ENCODE measurements at places on chromosomes 5 and 9.

GRCh38 chr9:34712140-34712539 lies 2.2 kb upstream of the CCL21 start:
- H3K36me3 ChIP-seq, result no peaks in the 10 kb centered on the region
- H3K4me1 ChIP-seq, result no peaks in the 10 kb centered on the region
- DNase-seq, result no peak
- H3K27me3 ChIP-seq, result no peaks in the 10 kb centered on the region
- H3K4me3 ChIP-seq, result no peak overlapping the region

- H3K27me3 ChIP-seq, result no peaks in the 10 kb centered on the region
- H3K4me3 ChIP-seq, result no peak overlapping the region
- H3K27ac ChIP-seq, result no peak overlapping the region
- H3K4me1 ChIP-seq, result peaks cover 22% of the 10 kb centered on the region
- no peak for DNase-seq
Measured at GRCh38 chr9:16417749-16418148, 452.7 kb downstream of the BNC2 start.

- H3K36me3 ChIP-seq, result no peaks in the 10 kb centered on the region
- H3K27me3 ChIP-seq, result no peaks in the 10 kb centered on the region
- no peak for DNase-seq
- H3K4me3 ChIP-seq, result no peak overlapping the region
Measured at GRCh38 chr9:14936491-14936890, 26.3 kb upstream of the FREM1 start.

DNA sequence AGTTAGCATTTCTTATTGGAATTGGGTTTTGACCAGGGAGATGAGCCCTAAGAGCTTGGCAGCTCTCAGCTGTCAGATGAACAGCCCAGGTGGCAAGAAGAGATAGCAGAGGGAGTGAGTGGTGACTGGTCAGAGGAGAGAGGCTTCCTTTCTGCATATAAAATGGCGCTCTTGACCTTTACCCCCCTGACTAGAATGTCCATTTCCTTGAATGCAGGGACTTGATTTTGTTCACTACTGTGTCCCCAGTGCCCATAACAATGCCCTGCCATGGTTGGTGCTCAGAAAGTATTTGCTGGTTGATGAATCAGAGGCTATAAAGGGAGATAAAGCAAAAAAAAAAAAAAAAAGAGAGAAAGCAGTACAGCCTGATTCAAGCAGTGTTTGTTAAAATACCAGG lies 7.2 kb downstream of the CHMP5 start:
- no peaks in the 10 kb centered on the region for H3K27me3 ChIP-seq
- peaks cover 81% of the 10 kb centered on the region for H3K36me3 ChIP-seq
- DNase-seq, result no peak
- H3K4me1 ChIP-seq, result no peaks in the 10 kb centered on the region
- no peak overlapping the region for H3K27ac ChIP-seq
- H3K4me3 ChIP-seq, result no peak overlapping the region

GRCh38 chr9:127629468-127630081 lies 17.5 kb downstream of the STXBP1 start:
- H3K4me1 ChIP-seq, result no peaks in the 10 kb centered on the region
- H3K36me3 ChIP-seq, result no peaks in the 10 kb centered on the region
- no peak overlapping the region for H3K4me3 ChIP-seq
- no peak for DNase-seq
- no peak overlapping the region for H3K27ac ChIP-seq

GRCh38 chr5:20335978-20336377 lies 348.0 kb upstream of the CDH18 start:
- no peaks in the 10 kb centered on the region for H3K4me1 ChIP-seq
- no peaks in the 10 kb centered on the region for H3K36me3 ChIP-seq
- no peak overlapping the region for H3K27ac ChIP-seq
- DNase-seq, result no peak
- H3K27me3 ChIP-seq, result no peaks in the 10 kb centered on the region

DNA sequence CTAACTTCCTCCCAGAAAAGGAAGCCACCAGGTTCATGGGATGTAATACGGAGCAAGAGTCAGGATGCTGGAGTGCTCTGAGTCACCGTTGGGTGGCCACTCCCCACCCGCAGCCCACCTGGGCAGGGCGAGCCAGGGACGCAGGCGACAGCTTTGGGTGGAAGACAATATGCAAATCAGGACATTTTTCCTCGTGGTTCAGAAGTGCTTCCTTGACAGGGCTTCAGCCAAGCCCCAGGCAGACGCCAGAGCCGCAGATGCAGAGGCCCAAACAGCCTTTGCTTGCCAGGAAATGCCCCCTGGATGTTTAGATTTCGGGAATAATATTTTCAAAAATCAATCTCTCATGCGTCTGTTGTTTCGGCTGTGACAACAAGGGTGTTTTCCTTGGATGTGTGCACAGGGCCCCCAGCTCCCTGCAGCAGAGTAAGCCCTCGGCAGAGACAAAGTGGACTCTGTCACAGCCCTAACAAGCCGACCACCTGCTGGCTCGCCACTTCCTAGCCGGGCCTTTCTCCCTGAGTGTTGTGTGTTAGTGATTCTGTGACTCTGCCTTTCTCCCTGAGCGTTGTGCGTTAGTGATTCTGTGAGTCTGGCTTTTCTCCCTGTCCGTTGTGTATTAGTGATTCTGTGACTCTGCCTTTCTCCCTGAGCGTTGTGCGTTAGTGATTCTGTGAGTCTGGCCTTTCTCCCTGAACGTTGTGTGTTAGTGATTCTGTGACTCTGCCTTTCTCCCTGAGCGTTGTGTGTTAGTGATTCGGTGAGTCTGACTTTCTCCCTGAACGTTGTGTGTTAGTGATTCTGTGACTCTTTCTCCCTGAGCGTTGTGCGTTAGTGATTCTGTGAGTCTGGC lies 11.8 kb upstream of the SLC9A3 start:
- H3K36me3 ChIP-seq, result no peaks in the 10 kb centered on the region
- H3K27me3 ChIP-seq, result no peaks in the 10 kb centered on the region
- no peak overlapping the region for H3K4me3 ChIP-seq

DNA sequence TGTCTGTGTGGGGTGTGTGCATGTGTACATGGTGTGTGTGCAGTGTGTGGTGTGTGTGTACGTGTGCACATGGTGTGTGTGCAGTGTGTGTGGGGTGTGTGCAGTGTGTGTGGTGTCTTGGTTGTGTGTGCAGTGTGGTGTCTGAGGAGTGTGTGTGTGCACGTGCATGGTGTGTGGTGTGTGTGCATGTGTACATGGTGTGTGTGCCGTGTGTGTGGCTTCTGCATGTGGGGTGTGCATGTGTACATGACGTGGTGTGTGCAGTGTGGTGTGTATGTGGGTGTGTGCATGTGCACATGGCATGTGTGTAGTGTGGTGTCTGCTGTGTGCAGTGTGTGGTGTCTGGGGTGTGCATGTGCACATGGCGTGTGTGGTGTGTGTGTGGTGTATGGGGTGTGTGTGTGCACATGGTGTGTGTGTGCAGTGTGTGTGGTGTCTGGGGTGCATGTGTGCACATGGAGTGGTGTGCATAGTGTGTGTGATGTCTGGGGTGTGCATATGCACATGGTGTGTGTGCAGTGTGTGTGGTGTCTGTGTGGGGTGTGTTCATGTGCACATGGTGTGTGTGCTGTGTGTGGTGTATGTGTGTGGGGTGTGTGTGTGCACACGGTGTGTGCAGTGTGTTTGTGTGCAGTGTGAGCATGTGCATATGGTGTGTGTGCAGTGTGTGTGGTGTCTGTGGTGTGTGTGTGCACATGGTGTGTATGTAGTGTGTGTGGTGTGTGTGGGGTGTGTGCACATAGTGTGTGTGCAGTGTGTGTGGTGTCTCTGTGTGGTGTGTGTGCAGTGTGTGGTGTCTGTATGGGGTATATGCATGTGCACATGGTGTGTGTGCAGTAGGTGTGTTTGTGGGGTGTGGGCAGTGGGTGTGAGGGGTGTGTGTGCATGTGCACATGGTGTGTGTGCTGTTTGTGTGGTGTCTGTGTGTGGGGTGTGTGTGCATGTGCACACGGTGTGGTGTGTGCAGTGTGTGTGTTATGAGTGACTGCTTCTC lies 40.6 kb upstream of the ZNG1F start:
- H3K27me3 ChIP-seq, result no peaks in the 10 kb centered on the region
- no peaks in the 10 kb centered on the region for H3K36me3 ChIP-seq
- peak; percentile 69 for DNase-seq
- H3K4me1 ChIP-seq, result no peaks in the 10 kb centered on the region

GRCh38 chr9:109699019-109699418 lies 81.0 kb upstream of the PALM2AKAP2 start:
- no peak overlapping the region for H3K27ac ChIP-seq
- H3K4me1 ChIP-seq, result no peaks in the 10 kb centered on the region
- H3K27me3 ChIP-seq, result no peaks in the 10 kb centered on the region
- H3K36me3 ChIP-seq, result no peaks in the 10 kb centered on the region
- no peak overlapping the region for H3K4me3 ChIP-seq

GRCh38 chr9:113621309-113621791 lies 157.8 kb downstream of the RGS3 start:
- H3K4me3 ChIP-seq, result no peak overlapping the region
- no peaks in the 10 kb centered on the region for H3K27me3 ChIP-seq
- H3K4me1 ChIP-seq, result peaks cover 46% of the 10 kb centered on the region
- peak overlapping the region; percentile 83 for H3K27ac ChIP-seq
- peak; percentile 50 for DNase-seq
- H3K36me3 ChIP-seq, result no peaks in the 10 kb centered on the region

DNA sequence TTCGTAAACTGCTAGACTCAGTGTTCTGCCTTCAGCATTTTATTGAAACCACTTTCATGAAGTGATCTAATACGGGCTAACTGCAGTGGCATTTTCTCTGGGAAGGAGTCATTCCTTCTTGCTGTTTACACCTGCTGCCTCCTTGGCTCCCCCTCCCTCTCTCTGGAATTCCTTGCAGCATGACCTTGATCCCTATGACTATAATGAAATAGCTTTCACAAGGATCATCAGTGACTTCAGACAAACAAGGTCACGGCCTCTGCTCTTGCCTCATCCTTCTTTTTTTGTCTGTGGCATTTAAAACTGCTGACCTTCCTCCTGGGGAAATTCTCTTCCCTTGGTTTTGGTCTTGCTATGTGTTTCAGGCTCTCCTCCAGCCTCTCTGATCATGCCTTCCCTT lies 90.2 kb downstream of the ZNF462 start:
- H3K4me1 ChIP-seq, result no peaks in the 10 kb centered on the region
- no peaks in the 10 kb centered on the region for H3K27me3 ChIP-seq
- H3K4me3 ChIP-seq, result no peak overlapping the region
- no peak for DNase-seq

GRCh38 chr5:34043099-34043876 lies at the start of gene C1QTNF3:
C1QTNF3 (minus strand) TSS chr5:34043213; CDS start chr5:34043125, 88 bp downstream.
- H3K4me1 ChIP-seq, result no peaks in the 10 kb centered on the region
- H3K36me3 ChIP-seq, result no peaks in the 10 kb centered on the region
- no peak within 1 kb of the TSS for H3K4me3 ChIP-seq
- H3K27ac ChIP-seq, result no peak within 1 kb of the TSS

- no peaks in the 10 kb centered on the region for H3K36me3 ChIP-seq
- no peaks in the 10 kb centered on the region for H3K27me3 ChIP-seq
- DNase-seq, result no peak
Measured at GRCh38 chr5:127931396-127931795, 152.2 kb upstream of the SLC12A2 start.

DNA sequence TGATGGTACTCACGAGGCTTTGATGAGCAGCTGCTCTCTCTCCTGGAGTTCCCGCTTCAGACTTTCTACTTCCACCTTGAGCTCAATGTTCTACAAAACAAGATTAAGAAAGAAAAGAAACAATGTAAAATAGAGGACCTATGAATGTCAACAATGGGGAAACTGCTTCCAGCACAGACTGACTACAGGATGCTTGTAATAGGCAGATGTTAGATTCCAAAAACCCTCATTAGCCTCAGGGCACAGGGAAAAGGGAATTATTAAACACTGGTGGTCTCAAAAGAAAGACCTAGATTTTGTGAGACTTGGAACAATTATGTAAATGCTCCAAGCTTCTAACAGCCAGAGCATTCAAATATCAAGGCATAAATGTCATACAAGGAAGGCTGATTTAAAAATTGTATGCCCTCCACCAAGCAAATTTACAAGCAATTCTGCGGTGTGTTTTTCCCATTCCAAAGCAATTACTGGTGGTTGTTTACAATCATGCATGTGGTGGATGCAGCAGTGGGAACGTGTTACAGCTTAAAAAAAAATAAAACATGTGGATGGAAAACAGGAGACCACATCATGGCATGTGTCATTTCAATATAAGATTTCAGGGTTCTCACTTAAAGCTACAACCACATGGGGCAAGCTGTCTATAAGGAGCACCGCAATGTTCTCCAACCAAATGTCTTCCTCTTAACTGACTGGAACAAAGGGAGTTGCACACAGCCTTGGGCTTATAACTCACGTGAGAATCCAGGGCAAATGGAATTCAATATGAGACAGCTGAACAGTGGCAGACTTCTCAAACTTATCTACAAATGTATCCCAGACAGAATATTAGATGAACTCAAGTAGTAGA lies 34.0 kb downstream of the CDK5RAP2 start:
- DNase-seq, result no peak
- no peak overlapping the region for H3K27ac ChIP-seq

DNA sequence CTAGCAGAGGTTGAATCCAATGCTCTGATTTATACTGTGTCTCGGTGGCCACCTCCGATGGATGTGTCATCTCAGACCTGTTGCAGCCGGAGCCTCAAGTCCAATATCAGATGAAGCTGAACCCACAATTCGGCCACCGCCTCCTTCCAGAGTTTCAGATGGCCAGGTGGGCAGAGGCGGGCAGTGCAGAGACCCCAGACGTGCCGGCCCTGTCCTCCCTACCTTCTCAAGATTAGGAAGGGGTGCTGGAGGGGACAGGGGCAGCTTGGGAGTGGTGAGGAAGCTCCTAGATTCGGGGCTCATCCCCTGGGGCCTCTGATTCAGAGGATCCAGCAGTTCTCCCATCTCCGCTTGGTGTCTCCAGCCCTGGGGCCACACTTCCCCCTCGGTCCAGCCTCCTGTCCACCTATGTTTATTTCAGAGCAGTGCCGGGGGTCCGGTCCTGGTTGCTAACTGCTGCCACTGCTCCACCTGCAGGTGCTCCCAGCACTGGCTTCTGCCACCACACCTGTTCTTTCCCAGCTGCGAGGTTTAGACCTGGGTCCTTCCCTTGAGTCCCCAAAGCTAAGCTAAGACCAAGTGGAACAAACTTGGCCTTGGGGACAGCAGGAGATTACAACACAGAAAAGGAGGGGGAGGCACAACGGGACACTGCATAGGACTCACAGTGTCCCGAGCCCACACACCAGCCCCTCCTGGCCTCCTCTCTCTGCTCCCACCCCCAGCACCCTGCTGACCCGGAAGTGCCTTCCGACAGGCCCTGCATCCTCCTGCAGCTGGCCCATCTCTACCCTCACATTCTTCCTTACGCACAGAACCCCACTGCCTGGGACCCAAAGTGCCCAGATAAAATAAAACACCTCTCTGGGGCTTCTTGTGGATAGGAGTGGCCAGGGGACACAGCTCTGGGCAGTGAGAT lies 81.6 kb downstream of the NTNG2 start:
- H3K27ac ChIP-seq, result no peak overlapping the region
- DNase-seq, result no peak
- H3K4me1 ChIP-seq, result no peaks in the 10 kb centered on the region
- no peak overlapping the region for H3K4me3 ChIP-seq

GRCh38 chr5:151219138-151219537 lies 4.8 kb downstream of the CCDC69 start:
- H3K36me3 ChIP-seq, result no peaks in the 10 kb centered on the region
- DNase-seq, result no peak
- H3K4me3 ChIP-seq, result no peak overlapping the region
- no peaks in the 10 kb centered on the region for H3K27me3 ChIP-seq

GRCh38 chr9:8542537-8542936 lies 743.0 kb upstream of the DMAC1 start:
- no peak overlapping the region for H3K27ac ChIP-seq
- no peaks in the 10 kb centered on the region for H3K36me3 ChIP-seq
- no peak overlapping the region for H3K4me3 ChIP-seq
- no peak for DNase-seq
- H3K27me3 ChIP-seq, result no peaks in the 10 kb centered on the region

GRCh38 chr5:74504463-74504862 lies 136.1 kb downstream of the ENC1 start:
- H3K27ac ChIP-seq, result no peak overlapping the region
- no peaks in the 10 kb centered on the region for H3K4me1 ChIP-seq
- no peaks in the 10 kb centered on the region for H3K36me3 ChIP-seq
- no peaks in the 10 kb centered on the region for H3K27me3 ChIP-seq

Data from right lobe of liver (tissue), 6 donors.